ENCODE measurements at places on chromosomes 16 and 17. TPM values are rescaled to one million over a fixed set of nuclear protein-coding genes. Genes with fewer than 3 reads are reported as not detected.

DNA sequence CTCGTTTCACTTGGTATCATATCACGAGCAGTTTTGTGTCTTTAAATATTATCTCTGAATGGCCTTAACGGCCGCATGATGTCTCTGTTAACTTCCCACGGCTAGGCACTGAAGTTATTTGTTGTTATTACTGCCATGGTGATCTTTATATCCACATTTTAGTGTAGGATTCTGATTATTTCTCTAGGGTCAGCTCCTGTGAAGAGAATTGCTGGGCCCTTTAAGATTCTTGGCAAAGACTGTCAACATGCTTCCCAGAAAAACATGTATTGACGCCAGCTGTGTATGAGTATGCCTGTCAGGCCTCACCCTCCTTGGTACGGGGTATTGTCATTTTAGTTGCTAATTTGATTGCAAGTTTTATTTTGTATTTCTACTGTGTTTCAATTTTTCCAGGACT is 263.5 kb downstream of the SNX29 start:
- H3K27ac ChIP-seq, result no peak overlapping the region
- no peaks in the 10 kb centered on the region for H3K4me1 ChIP-seq
- no peak for DNase-seq
- no peak overlapping the region for H3K4me3 ChIP-seq
- peaks cover 2% of the 10 kb centered on the region for H3K36me3 ChIP-seq

- no peak for DNase-seq
- H3K27ac ChIP-seq, result no peak overlapping the region
- peaks cover 22% of the 10 kb centered on the region for H3K4me1 ChIP-seq
- H3K36me3 ChIP-seq, result peaks cover 9% of the 10 kb centered on the region
- H3K4me3 ChIP-seq, result no peak overlapping the region
Measured at GRCh38 chr17:57853695-57854094, 3.9 kb upstream of the MRPS23 start.

GRCh38 chr16:77468831-77469230 is 34.0 kb upstream of the ADAMTS18 start:
- peaks cover 4% of the 10 kb centered on the region for H3K27me3 ChIP-seq
- no peaks in the 10 kb centered on the region for H3K36me3 ChIP-seq
- no peaks in the 10 kb centered on the region for H3K4me1 ChIP-seq
- H3K4me3 ChIP-seq, result no peak overlapping the region
- DNase-seq, result no peak

DNA sequence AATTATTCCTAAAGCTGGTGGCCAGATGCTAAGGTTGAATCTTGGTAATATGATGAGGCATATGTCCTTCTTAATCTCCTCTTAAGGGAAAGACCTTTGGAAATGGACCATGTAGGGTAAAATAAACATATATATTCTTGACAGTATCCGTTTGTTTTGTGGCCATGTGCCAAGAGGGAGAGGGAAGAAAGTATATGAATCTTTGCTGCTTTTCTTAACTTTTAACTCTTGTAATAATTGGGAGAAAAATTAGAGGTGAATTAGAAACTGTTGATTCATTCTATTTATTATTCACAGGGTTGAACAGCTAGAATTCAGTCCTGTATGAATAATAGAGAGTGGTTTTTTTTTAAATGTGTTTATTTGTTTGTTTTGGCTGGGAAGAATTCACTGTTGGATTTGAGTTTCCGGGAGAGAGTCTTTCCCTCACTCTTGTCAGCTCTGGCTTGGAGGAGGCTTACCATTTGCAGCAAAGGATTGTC is 31.6 kb downstream of the AATF start:
- peaks cover 24% of the 10 kb centered on the region for H3K4me1 ChIP-seq
- no peak for DNase-seq
- H3K27ac ChIP-seq, result no peak overlapping the region
- peaks cover 13% of the 10 kb centered on the region for H3K36me3 ChIP-seq
- no peaks in the 10 kb centered on the region for H3K27me3 ChIP-seq

GRCh38 chr17:14701886-14702285 is 401.0 kb downstream of the HS3ST3B1 start:
- no peak for DNase-seq
- H3K4me1 ChIP-seq, result no peaks in the 10 kb centered on the region
- H3K27me3 ChIP-seq, result no peaks in the 10 kb centered on the region
- H3K27ac ChIP-seq, result no peak overlapping the region

GRCh38 chr16:54098247-54098646 is 188.3 kb downstream of the IRX3 start:
- DNase-seq, result no peak
- no peaks in the 10 kb centered on the region for H3K4me1 ChIP-seq
- H3K27me3 ChIP-seq, result no peaks in the 10 kb centered on the region
- H3K27ac ChIP-seq, result no peak overlapping the region
- peaks cover 25% of the 10 kb centered on the region for H3K36me3 ChIP-seq

GRCh38 chr16:85084841-85085510 is 27.3 kb downstream of the CIBAR2 start:
- H3K4me1 ChIP-seq, result peaks cover 2% of the 10 kb centered on the region
- H3K27me3 ChIP-seq, result no peaks in the 10 kb centered on the region
- H3K4me3 ChIP-seq, result no peak overlapping the region

Gene SOX8
- total RNA-seq, result 2.0 TPM

Gene ST6GALNAC1
- 2.3 TPM for total RNA-seq

All from activated CD4-positive, alpha-beta memory T cell treated with anti-CD3 and anti-CD28 coated beads for 36 hours (primary cell).